ENCODE measurements at places on chromosomes 2 and 18. TPM values are rescaled to one million over a fixed set of nuclear protein-coding genes. Genes with fewer than 3 reads are reported as not detected.

DNA sequence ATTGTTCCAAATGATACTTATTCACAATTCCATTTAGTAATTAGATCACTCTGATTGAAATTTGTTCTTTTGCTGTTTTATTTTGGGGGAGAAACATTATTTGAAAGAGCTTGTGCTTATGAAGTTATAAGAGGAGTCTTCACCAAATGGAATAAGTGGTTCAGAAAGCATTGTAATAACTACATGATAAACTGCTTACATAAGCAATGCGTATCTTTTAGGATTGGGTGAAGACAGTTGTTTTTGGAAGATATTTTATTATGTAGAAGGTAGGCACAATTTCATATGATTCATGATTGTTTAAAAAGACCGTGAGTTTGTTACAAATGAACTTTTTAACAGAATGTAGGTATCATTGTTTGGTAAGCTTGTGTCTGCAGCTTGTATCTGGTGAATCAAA is 14.5 kb downstream of the ZNF638 start:
- H3K27me3 ChIP-seq = no peaks in the 10 kb centered on the region
- no peak for DNase-seq
- peaks cover 52% of the 10 kb centered on the region for H3K36me3 ChIP-seq
- H3K27ac ChIP-seq = no peak overlapping the region

GRCh38 chr2:114442510-114442909 is at the start of gene DPP10:
Gene DPP10, plus strand, starts transcription at chr2:114442641.
- H3K27ac ChIP-seq = no peak within 1 kb of the TSS
- no peaks in the 10 kb centered on the region for H3K4me1 ChIP-seq
- H3K36me3 ChIP-seq = no peaks in the 10 kb centered on the region
- no peak within 1 kb of the TSS for H3K4me3 ChIP-seq

- no peaks in the 10 kb centered on the region for H3K27me3 ChIP-seq
- no peaks in the 10 kb centered on the region for H3K36me3 ChIP-seq
- no peak overlapping the region for H3K27ac ChIP-seq
- no peak for DNase-seq
- peaks cover 8% of the 10 kb centered on the region for H3K4me1 ChIP-seq
- no peak overlapping the region for H3K4me3 ChIP-seq
Measured at GRCh38 chr2:207724113-207724512, 12.7 kb downstream of the CCNYL1 start.

DNA sequence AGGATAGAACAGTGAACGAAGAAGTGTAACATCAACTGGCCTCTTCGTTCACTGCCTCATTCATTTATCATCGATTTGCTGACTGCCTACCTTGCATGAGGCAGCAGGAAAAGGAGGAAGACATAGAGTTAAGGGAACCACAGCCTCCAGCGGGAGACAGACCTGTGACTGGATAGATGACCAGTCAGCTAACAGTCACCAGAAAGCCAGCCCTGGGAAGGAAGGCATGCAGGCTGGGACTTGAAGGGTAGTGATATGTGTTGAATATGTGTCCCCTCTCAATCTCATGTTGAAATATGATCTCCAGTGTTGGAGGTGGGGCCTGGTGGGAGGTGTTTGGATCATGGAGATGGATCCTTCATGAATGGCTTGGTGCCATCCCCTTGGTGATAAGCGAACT is 58.3 kb downstream of the CTIF start:
- no peaks in the 10 kb centered on the region for H3K27me3 ChIP-seq
- no peaks in the 10 kb centered on the region for H3K4me1 ChIP-seq
- no peak for DNase-seq
- no peak overlapping the region for H3K4me3 ChIP-seq

GRCh38 chr2:41923156-41923786 is 124.5 kb upstream of the PKDCC start:
- no peaks in the 10 kb centered on the region for H3K36me3 ChIP-seq
- H3K4me1 ChIP-seq = no peaks in the 10 kb centered on the region
- no peak for DNase-seq

- no peaks in the 10 kb centered on the region for H3K27me3 ChIP-seq
- no peak overlapping the region for H3K27ac ChIP-seq
- peaks cover 12% of the 10 kb centered on the region for H3K36me3 ChIP-seq
- DNase-seq = no peak
- H3K4me3 ChIP-seq = no peak overlapping the region
- no peaks in the 10 kb centered on the region for H3K4me1 ChIP-seq
Measured at GRCh38 chr2:36976065-36976464, 9.7 kb upstream of the STRN start.

- H3K36me3 ChIP-seq = no peaks in the 10 kb centered on the region
- H3K4me1 ChIP-seq = no peaks in the 10 kb centered on the region
Measured at GRCh38 chr18:60182223-60182622, 190.4 kb downstream of the MC4R start.

POMC gene
- 4.3 TPM for total RNA-seq

SRD5A2 gene
- not detected for total RNA-seq

ACTG2 gene
- not detected for total RNA-seq

All from activated CD8-positive, alpha-beta memory T cell treated with anti-CD3 and anti-CD28 coated beads, Interleukin-2, amount 10 ng/mL, durations not matched to agents 7 days and 5 days (primary cell).